Activated CD4-positive, alpha-beta memory T cell treated with anti-CD3 and anti-CD28 coated beads for 36 hours (primary cell): ENCODE measurements at places on chromosomes 2 and 18.

- peak; percentile 95 for DNase-seq
Observed at GRCh38 chr2:197198890-197199289, 111.7 kb downstream of the ANKRD44 start.

DNA sequence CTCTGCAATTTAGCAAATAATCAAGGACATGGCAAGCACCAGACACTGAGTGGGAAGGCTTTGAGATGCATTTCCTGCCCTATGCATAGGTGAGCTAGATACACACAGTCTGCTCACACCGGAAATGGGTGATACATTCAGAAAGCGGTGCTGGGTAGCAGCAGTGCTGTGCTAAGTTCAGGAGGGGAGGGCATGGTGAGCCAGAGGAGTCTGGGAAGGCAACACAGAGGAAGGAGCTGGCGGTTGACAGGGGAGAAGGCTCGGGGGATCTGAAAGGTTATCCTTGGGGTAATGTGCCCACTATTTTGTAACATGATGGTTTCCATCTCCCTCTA, 57.4 kb upstream of the EPAS1 start:
- peak; percentile 88 for DNase-seq

GRCh38 chr18:845152-845819, 33.2 kb upstream of the YES1 start:
- no peak for DNase-seq

DNA sequence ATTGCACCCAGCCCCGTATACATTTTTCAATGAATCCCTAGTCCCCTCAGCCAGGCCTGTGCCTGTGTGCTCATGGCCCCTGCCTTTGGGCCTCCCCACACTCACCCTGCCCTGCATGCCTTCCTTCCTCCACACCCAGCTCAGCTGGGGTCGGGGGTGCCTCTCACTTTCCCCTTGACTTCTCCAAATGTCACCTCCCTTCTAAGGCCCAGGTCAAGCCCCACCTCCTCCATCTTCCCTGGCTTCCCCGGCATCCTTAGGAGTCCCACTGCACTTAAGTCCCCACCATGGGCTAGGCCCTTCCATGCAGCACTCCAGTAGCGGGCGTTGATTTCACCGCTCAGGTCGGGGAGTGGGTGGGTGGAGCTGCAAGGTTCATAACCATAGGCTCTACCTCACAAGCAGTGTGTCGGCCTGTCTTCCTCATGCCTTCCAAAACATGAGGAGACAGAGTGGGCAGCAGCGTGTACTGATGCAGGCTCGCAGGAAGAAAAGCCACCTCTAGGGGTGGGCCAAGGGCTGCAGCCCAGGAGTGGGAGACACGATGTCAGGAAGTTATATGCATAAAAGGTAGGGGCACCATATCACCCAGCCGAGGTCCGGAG, 47.7 kb downstream of the DNMT3A start:
- peak; percentile 23 for DNase-seq

GRCh38 chr2:203071148-203071547, 56.5 kb downstream of the NBEAL1 start:
- DNase-seq = no peak

- no peak for DNase-seq
Observed at GRCh38 chr2:240604291-240604938, 17.9 kb downstream of the CAPN10 start.

GRCh38 chr2:11073776-11074175, 81.5 kb upstream of the SLC66A3 start:
- DNase-seq = no peak

DNA sequence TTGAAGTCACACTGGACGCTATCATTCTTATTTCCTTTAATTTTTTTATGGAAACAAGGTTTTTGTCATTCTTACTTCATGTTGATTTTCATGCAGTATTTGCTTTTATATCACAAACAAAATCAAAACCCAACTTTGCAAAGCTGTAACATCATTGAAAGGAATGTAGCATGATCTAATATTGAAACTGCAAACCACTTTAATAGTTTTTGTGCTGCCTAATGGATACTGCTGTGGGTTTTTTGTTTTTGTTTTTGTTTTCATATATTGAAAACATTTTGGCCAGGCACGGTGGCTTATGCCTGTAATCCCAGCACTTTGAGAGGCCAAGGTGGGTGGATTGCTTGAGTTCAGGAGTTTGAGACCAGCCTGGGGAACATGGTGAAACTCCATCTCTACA, 81.6 kb downstream of the MAP2 start:
- DNase-seq = no peak

- DNase-seq = no peak
Observed at GRCh38 chr2:118747066-118747465, 100.4 kb downstream of the EN1 start.

GRCh38 chr2:111905990-111906735, 7.8 kb downstream of the MERTK start:
- DNase-seq = no peak

DNA sequence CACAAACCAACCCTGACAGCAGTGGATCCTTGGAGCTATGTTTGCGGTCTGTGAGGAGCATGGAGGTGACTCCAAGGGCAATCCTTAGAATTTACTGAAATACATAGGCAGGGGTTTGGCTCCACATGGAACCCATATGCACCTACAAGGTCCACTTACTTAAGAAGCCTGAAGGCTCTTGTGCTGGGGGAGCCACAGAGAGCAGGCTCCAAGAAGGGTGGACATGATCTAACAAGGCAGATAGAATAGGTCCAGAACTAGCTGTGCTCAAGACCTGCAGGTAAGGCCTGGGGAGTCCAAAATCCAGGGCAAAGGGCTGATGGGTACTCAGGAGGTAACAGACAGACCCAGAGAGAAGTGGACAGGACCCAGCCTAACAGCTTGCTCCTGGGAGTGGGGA, 1.2 kb upstream of the CDK5R2 start:
- no peak for DNase-seq

DNA sequence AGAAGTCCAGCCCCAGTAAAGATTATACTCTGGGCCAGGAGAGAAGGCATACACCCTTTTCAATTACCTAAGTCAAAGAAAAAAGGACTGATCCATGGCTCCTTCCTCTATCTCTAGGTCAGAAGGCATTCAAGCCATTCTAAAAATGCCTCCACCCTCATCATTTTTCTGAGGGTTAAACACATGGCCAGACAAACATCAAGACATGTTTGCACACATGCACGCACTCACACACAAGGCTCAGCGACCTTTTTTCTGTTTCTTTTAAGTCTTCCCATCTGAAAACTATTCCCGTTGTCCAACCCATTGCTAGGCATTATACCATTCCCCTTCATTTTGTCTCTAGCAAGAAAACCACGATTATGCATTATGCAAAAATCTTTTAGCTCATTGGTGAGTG, 126.6 kb downstream of the EN1 start:
- DNase-seq = no peak

GRCh38 chr2:187008111-187008510, 159.1 kb upstream of the ZSWIM2 start:
- DNase-seq = no peak

DNA sequence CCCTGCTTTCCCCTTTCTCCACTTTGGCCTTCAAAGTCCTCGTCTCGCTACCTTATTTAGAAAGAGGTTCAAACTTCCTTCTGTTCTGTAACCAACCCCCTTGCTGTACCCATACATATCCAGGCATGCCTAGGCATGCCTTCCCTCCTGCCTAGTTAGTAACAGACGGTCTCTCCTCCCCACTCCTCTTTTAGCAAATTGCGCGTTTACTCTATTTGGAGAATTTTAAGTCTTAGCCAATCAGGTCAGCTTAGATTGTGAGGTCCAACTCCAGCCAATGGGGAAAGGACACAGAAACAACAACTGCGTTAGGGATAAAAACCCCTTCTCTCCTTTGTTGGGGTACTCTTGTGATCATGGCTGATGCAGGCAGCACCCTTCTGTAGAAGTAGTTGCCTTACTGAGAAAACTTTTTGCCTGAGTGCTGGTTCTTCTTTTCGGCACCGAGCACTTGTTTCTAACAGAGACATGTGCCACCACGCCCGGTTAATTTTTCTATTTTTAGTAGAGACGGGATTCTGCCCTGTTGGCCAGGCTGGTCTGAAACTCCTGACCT, 85.9 kb upstream of the FOXI3 start:
- DNase-seq = no peak

- no peak for DNase-seq
Observed at GRCh38 chr2:1866402-1867111, 122.2 kb upstream of the PXDN start.

DNA sequence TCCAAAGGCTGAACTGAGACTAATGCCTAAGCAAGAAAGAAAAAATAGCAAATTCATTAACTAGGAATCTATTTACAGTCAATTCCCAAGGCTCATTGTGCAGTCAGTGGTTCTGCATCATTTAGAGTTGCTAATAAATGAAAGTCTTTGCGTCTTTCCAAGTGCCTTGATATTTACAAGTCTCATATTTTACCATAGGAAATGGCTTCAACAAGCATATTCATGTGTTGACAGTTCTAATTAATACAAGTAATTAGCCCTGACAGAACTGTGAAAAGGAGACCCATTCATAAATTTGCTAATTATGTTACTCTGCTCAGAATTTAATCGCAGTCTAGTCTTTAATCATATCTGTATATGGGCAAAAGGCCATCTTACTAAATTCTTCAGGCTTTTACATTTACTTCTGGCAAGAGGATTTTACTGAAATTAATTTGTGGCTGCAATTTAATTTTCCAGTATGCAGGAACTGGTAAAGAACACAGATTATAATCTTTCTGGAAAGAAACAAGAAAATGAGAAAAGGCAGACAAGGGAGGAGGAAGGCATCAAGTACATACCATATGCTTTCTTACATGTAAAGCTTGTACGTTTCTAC, 126.4 kb downstream of the RHBDD1 start:
- no peak for DNase-seq

- DNase-seq = no peak
Observed at GRCh38 chr2:55224761-55225261, 7.3 kb downstream of the CLHC1 start.

DNA sequence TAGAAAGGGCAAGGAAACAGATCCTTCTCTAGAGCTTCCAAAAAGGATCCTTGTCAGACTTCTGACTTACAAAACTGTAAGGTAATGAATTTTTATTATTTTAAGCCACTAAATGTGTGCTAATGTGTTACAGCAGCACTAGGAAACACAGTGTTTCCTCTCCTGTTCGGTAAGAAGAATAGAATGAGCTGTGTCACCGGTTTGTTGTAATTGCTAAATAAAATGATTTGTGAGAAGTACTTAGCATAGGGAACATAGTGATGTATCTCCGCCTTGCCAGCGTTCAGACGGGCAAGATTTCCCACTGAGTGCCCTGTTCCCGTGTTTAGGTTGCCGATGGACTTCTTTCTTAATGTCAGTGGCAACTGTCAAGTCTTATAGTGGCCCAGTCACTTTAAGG, 57.6 kb downstream of the SPATS2L start:
- DNase-seq = no peak

DNA sequence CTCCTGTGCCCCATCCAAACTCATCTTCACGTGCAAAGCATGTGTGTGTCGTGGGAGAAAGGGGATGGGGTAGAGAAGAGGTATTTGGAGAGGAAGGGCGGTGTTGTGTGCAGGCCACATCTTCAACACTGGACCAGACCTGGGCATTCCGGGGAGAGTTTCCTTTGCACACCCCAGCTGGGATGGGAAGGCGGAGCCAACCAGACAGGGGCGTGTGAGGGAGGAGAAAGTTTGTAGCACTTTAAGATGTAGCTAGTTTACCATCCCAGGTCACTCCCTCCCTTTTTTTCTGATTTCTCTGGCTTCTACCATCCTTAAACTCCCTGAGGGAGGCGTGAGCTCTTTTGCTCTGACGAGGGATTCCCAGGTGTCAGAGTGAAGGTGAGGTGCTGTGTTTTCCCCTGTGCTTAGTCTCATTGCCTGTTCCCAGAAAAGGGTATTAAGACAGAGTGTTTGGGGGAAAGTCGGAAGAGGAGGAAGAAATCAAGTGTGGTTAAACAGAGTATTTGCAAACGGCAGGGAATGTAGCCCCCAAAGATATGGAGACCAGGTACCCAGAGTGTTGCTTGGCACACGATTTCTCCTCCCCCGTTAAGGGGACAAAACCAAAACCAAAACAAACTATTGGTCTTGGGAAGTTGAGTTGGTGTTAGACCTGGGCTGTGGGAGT, 1.6 kb downstream of the SETBP1 start:
- no peak for DNase-seq

DNA sequence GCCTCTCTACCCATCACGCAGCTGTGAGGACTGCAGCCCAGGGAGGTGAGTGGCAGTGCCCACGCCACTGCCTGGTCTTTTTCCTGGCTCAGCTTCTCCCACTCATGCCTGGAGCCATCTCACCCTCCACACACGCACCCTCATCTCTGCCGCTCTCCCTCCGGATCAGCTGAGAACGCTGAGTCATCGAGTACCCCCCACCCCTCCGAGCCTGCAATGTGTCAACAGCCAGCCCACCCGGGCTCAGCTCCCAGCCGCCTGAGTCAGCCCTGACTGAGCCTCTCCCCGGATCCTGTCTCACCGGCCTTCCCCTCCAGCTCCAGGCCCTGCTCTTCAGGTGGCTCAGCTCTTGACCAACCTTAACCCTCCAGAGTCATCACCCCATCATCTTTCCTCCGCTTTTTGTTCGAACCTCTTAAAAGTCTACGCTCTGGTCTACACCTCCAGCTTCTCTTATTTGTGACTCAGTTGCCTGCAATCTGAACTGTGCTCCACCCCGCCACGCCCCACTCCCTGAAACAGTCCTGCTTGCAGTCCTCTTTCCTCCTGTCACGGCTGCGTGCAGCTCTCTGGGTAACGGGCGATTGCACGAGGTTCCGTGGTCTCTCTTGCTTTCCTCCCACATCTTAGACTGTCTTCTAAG, 94.4 kb upstream of the ASAP2 start:
- no peak for DNase-seq

DNA sequence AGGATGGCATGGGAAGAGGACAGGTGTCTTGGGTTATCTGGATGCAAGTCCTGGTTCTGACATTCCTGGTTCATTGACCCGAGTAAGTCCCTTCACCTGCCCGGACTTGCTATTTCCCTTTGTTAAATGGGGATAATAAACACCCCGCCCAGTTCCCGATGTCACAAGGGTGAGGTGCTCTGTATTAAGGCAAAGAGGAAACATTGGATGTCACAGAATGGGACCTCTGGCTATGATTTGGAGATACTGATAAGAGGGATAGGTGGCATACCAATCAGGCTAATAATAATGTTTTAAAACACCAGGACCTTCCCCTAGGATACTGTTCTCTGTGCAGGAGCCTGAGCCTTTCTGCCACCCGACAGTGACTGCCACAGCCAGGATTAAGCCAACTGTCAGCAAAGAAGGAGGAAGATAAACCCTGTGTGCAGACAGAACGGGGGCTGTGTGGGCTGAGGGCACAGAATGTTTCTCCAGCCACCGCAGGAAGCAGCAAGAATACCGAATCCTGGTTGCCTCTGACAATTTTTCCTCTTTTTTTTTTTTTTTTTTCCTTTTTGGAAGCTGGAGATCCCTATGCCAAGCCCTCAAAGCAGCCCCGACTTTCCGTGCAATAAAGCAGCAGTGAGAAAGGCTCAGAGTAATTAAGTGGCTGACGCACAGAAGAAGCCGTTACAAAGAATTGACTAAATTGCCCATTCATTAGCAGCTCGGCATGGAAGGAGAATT, 336.6 kb downstream of the SMAD2 start:
- DNase-seq = no peak
